Stimulated activated CD8-positive, alpha-beta memory T cell treated with anti-CD3 and anti-CD28 coated beads, Interleukin-7, amount 100 ng/mL, for 24 hours (primary cell): ENCODE measurements at places on chromosomes 5 and 9.

DNA sequence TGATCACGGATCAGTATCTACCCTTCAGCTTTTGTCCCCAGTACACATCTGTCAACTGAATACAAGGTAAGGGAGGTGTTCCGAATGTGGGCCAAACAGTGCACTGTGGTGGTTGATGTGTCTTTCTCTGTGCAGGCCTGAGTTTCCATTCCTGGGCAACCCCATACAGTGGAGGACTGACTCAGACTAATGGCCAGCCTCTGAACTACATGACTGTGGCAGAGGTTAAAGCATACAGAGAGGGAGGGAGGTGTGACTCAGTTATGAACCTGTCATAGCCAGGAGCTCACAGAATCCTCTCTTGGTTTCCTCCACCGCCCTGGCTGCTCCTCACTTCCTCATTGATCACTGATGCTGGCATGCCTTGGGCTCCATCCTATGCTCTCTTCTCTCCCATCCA is 136.4 kb upstream of the TAS2R1 start:
- DNase-seq = no peak

DNA sequence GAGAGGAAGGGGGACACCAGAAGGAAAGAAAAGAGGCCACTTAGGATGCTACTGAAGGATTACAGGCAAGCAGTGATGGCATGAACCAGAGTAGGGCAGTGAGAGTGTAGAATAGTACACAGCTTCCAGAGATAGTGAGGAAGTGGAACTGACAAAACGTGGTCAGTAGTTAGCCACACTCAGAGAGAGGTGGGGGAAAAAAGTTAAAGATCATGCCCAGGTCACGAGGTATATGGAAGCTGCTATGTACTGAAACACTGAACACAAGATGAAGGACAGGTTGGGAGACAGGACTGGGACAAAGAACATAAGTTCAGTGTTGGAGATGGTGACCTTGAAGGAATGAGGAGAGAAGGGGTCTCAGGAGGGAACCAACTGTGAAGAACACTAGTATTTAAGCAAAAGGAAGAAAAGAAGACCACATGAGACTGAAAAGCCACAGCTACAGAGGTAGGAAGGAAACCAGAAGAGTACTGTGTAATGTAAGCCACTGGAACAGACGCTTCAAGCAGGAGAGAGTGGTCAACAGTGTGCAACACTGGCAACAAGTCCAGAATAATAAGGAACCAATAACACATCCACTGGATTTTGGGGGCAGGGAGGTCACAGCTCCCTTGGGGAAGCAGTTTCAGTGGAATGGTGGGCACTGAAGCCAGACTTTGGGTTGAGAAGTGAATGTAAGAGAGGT is 45.5 kb downstream of the ELL2 start:
- DNase-seq = no peak

GRCh38 chr9:95058795-95059386 is 258.6 kb downstream of the FANCC start:
- no peak for DNase-seq

GRCh38 chr9:97480749-97481148 is 20.7 kb upstream of the TMOD1 start:
- no peak for DNase-seq

DNA sequence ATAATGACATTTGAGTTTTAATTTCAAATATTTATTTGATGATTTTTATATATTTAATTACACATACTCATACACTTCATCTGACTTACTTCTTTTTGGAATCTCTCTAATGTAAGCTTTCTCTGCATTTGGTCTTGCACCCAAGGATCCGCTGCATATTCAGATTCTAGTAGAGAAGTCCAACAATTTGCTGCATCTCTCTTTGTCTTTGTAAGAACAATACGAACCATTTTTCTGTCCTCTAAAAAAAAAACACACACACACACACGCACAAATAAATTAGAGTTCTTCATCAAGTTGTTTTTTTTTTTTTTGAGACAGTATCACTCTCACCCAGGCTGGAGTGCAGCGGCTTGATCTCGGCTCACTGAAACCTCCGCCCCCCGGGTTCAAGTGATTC is 3.1 kb downstream of the NUDCD2 start:
- DNase-seq = no peak

DNA sequence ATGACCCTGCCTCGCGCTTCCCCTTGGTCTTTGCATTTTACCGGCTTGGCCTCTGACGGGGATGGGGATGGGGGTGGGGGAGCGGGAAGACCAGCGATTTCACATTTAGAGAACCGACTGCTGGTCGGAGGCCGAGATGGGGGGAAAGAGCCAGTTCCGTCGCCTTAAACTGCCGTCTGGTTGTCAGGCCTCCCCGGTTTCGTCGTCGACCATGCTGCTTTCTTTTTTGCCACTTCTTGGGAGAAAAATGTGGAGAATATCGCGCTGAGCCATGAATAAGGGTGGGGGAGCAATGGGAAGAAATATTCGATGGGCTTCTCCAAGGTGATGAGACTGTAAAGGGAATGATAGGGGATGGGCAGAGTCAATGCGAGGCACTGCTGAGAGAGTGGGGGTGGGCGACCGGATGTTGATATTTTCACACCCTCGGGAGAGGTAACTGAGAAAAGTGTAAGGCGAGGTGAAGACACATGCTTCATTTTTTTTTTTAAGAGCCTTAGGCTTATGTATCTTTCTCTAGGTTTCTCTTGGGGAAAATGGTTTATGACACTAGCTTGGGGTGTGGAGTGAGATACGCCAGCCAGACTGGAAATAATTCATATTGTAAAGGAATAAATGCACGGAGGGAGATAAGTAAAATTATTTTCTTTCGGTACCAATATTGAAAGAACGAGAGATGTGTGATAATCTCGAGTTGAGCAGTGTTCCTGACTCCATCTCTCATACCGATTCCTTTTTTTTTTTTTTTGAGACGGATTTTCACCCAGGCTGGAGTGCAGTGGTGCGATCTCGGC is 1.1 kb downstream of the KIF2A start:
- peak; percentile 46 for DNase-seq

- DNase-seq = no peak
These were observed 178.3 kb downstream of the CAVIN4 start for GRCh38 chr9:100756217-100756616.

DNA sequence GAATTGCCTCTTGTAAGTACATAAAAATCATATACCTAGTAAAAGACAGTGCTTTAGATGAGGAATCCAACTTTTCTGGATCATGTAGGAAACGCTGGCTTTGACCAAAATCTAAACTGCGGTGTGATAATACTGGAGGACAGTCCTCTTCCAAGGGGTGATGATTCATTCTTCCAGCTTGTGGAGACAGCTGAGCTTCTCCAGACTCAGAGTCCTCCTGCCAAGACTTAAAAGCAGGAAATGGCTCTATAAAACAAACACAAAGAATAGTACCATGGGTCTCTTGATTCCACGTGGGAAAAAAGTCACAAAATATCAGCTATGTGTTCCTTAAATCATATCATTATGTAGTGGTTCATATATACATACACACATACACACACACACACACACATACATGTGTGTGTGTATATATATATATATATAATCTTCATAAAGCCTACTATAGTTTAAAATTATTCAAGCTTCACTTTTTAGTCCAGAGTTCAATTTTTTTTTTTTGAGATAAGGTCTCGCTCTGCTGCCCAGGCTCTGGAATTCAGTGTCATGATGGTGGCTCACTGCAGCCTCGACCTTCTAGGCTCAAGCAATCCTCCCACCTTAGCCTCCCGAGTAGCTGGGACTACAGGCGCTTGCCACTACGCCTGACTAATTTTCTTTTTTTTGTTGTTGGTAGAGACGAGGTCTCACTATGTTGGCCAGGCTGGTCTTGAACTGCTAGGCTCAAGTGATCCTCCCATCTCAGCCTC is 65.0 kb downstream of the PKD2L2 start:
- DNase-seq = no peak

DNA sequence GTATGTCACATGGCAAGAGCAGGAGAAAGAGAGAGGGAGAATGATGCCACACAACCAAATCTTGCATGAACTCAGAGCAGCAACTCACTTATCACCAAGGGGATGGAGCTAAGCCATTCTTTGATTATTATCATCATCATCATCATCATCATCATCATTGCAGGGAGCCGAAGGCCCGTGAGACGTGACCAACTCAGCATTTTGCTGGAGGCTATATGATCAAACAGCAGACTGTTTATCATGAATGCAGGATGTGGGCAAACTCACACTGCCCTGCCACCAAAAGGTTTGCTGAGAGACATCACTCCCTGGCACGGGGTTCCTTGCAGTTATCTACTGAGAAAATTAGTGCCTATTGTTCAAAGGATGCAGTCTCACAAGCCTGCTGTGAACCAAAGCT is 8.6 kb upstream of the ZNF169 start:
- no peak for DNase-seq

- DNase-seq = peak; percentile 11
These were observed 23.5 kb downstream of the LMX1B start for GRCh38 chr9:126636983-126637798.

GRCh38 chr5:76414788-76415187 is 11.7 kb downstream of the IQGAP2 start:
- no peak for DNase-seq

- no peak for DNase-seq
These were observed 795 bp downstream of the CNOT8 start for GRCh38 chr5:154858972-154859871.
